ENCODE measurements at places on chromosomes 1 and 21.

DNA sequence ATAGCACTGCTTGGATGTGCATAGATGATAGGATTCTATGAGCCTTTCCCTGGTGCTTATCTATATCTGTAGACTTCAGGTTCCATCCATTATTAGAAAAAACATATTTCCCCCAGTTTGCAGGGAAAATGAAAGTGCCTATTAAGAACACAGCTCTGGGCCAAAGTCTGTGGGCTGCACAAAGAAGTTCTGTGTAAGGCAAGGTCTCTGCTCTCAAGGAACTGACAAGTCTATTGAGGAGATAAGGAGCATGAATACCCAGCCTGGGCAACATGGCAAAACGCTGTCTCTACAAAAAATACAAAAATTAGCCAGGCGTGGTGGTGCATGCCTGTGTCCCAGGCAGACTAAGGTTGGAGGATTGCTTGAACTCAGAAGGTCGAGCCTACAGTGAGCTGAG, 22.3 kb upstream of the SDE2 start:
- no peak for DNase-seq

GRCh38 chr1:53303726-53304515, 23.9 kb downstream of the LRP8 start:
- DNase-seq, result no peak

- DNase-seq, result no peak
These were observed 111.2 kb downstream of the OMA1 start for GRCh38 chr1:58435376-58435775.

- DNase-seq, result no peak
These were observed 21.4 kb upstream of the ALDH4A1 start for GRCh38 chr1:18923756-18924211.

GRCh38 chr1:49436865-49437264, 586.9 kb downstream of the AGBL4 start:
- no peak for DNase-seq

DNA sequence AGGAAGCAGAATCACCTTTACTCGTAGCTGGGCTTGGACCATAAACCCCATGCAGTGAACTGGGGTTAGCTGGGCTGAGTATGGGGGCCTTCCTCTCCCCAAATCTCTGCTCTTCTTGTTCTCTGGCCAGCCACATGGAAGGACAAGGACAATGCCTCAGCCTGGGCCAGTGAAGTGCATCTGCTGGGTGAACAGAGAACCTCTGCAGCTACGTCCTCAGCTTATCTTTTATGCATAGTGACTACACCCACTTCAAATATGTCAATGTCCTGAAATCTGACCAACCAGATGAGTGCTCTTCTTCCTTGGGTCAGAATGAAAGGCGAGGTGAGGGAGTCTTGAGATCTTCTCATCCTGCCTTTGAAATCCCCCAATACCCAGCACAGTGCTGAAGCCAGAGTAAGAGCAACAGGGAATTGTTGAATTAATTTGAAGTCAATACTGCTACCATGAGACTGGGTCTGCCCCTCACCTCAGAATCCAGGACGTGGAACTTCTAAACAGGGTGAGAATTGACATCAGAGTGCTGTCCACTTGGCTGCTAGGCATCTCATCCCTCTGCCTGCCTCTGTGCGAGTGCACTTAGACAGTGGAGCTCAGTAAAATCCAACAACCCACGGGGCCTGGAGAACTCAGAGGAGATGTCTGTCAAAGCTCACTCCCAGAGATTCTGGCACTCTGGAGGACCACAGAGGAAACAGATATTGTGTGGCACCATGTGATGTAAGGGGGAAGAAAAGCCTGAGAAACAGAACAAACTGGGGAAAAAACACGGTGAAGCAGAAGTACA, 99.0 kb downstream of the IER5 start:
- DNase-seq, result no peak
